ENCODE measurements at places on chromosomes 6 and 20.

GRCh38 chr6:124633655-124634054, 328.6 kb upstream of the RNF217 start:
- no peak for DNase-seq

- no peak for DNase-seq
Measured at GRCh38 chr20:60477958-60478357, 519.7 kb downstream of the CDH26 start.

- DNase-seq, result peak; percentile 22
Measured at GRCh38 chr6:2794171-2794730, 29.1 kb downstream of the WRNIP1 start.

DNA sequence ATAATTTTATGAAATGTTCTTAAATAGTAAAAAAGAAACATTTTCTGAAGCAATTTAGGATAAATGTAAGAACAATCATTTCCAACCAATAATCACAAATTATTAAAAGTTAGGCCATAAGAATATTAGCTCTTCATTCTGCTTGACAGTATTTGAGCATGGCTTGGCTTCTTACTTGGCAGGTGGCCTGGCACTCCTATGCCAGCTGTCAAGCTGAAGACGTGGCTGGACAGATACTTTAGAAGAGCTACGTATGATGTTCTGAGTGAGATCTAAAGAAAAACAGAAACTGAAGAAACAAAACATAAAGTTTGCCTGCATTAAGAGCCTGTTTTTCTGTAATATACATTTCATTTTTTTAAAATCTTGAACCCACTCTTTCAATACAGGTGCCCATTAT, 438.9 kb downstream of the GRIK2 start:
- DNase-seq, result no peak

- no peak for DNase-seq
Measured at GRCh38 chr6:156674197-156674596, 103.0 kb upstream of the ARID1B start.

GRCh38 chr6:31538805-31539400, 2.9 kb downstream of the DDX39B start:
- no peak for DNase-seq

DNA sequence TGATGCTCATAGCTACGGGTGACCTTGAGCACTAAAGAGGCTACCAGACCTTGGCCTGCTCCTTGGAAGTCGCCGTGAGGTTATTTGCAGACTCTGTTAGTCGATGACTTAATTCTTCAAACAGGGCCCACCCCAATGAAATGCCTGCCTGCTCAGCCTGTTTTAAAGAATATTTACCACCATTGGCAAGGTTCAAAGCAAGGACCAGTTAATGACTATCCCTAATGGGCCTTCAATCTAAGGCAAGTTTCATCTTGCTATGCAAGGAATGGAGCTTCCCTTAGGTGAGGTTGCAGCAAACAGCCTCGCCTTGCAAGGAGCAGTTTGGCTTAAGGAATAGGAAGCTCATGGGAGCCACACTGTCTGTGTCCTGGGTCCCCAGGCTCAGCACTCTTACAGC, 22.9 kb upstream of the SPO11 start:
- DNase-seq, result no peak

- DNase-seq, result no peak
Measured at GRCh38 chr6:40733290-40733689, 146.1 kb upstream of the LRFN2 start.

GRCh38 chr6:135525594-135525993, 28.1 kb upstream of the AHI1 start:
- DNase-seq, result no peak

- no peak for DNase-seq
Measured at GRCh38 chr6:14452567-14453527, 335.3 kb downstream of the CD83 start.

- DNase-seq, result peak; percentile 25
Measured at GRCh38 chr20:38032585-38033329, 499 bp downstream of the TTI1 start.

GRCh38 chr20:16566080-16566479, 7.2 kb downstream of the KIF16B start:
- DNase-seq, result no peak

GRCh38 chr6:6317825-6318733, 2.4 kb downstream of the F13A1 start:
- no peak for DNase-seq

DNA sequence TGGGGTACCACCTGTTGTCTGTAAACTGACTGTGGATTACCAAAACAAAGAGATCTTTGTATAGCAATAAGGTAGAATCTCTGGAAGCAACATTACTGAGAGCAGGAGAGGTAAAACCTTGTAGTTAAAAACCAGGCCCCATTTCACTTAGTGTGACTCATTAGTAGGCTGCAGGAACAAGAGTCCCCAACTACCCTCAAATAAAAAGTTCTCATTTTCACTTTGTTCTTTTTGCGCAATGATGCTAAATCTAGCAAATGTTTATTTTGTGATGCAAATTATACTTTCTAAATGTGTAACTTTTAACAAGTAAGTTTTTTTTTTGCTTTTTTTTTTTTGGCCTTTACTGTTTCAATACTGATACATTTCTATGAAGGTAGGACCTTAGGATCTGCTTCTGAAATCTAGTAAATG, 67.1 kb downstream of the ESF1 start:
- no peak for DNase-seq

DNA sequence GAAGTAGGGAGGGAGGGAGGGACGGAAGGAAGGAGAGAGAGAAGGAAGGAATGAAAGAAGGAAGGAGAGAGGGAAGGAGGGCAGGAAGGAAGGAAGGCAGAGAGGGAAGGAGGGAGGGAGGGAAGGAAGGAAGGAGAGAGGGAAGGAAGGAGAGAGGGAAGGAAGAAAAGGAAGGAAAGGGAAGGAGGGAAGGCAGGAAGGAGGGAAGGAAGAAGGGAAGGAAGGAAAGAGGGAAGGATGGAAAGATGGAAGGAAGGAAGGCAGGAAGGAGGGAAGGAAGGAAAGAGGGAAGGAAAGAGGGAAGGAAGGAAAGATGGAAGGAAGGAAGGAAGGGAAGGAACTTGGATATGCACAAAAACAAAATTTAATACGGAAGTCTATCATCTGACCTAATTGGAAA, 844.5 kb upstream of the DEFB115 start:
- no peak for DNase-seq
